ENCODE measurements at places on chromosomes 5 and 9.

DNA sequence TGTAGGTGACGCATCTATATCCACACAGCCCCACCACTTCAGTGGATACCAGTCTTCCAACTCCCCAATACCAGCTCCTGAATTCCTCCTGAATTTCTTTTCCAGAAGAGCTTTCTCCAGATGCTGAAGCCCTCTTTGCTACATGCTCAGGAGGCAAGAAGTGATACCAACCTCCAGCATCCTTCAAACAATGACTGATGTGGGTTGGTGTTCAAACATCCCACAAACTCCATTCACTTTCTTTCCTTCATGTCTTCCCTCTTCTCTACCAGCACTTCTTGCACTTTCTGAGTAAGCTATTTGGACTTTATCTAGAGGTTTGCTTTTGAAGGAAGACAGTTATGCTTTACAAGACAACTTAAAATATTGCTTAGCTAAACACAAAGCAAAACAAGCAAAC, 179.9 kb upstream of the RORB start:
- no peak for DNase-seq

- DNase-seq: peak; percentile 67
These were observed 321.6 kb downstream of the CEMIP2 start for GRCh38 chr9:71446473-71447411.

DNA sequence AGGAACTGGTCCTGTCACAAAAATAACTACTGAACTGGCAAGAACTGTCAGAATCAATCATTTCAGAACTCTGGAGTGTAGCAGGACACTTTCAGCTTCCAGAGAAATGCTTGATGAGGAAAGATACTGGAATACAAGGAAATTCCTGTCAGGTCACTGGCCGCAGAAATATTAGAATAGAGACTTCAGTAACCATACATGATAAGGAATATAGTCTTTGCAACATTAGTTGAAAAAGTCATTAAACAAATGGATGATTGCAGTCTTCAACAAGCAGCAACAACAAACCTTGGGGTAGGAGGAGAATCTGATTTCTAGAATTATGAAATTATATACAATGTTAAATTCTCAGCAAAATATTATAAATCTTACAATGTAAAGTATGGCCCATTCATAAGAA, 88.2 kb downstream of the CCDC192 start:
- no peak for DNase-seq

DNA sequence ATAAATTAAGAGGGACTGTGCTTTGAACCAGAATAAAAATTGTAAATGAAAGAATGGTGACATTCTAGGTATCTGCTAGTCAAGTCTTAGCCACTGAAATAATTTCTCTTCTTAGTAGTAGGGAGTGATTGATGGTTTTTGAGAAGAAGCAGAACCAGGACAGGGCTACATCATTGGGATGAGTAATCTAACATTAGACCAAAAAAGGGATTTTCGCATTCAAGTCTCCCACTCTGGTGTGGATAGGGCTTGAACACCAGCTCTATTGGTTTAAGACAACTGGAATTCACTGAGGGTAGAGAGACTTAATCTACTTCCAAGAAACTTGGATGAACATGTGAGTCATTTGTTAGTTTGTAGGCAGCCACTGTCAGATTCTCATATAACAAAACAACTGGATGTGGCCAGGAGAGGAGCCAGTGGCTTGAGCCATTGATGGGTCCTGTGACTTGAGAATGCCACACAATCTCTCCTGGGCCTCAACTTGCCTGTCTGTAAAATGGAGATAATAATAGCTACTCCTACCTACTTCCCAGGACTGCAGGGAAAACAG, 16.6 kb downstream of the FAT2 start:
- no peak for DNase-seq

DNA sequence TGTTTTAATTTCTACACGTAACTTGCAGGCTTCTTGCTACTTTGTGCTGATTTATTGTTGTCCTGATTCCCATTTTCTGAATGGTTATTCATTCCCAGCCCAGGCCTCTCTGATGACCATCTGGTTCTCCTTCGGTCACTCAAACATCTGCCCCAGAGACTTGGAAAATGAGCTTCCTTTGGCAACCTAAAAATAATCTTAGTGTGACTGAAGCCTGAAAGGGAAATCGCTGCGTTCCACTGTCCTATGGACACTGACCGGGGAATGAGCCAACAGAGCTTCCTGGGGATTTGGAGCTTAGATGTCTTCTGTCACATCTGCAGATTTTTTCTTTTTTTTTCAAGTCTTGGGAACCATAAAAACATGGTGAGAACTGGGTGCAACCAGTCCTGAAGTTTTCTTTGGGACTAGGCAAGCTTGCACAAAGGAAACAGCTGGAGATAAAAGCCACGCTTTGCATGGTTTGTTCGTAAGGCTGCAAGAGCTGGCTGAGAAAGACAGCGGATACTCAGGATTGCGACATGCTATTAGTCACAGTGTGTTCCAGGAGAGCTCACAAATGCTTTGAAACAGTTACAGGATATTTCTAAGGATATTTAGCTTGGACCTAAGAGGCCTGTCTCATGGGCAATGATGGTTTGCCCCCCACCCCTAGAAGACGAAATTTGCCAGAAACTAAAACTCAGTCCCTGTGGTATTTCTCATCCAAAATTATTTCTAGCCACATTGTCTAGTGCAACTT, 146.2 kb downstream of the GOLPH3 start:
- no peak for DNase-seq

DNA sequence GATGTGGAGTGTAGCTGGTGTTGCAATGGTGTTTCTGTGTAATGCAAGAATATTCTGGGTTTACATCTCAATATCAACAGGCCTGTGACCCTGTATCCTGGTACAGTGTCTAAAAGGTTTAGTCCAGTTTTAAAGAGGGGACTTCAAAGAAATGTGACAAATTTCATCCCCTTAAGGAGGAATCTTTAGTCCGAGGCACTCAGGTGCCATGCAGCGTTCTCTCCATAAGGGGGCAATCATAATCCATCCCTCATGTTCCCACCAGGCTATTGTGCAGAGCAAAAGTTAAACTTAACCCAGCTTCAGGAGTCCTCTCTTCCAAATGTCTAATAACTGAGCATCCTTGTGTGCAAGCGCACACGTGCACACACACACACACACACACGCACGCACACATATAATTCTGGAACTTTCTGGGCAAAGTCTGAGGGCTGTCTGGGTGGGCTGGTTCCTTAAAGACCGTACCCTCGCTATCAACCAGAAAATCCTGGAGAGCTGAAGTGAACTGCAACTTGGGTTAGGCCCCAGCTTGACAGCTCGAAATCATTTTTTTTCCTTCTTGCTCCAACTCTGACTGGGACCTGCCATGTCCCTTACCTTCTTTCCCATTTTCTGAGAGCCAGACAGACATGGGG, 46.0 kb downstream of the CRB2 start:
- no peak for DNase-seq

- DNase-seq: no peak
These were observed 82.6 kb downstream of the MYO10 start for GRCh38 chr5:16853518-16853917.

DNA sequence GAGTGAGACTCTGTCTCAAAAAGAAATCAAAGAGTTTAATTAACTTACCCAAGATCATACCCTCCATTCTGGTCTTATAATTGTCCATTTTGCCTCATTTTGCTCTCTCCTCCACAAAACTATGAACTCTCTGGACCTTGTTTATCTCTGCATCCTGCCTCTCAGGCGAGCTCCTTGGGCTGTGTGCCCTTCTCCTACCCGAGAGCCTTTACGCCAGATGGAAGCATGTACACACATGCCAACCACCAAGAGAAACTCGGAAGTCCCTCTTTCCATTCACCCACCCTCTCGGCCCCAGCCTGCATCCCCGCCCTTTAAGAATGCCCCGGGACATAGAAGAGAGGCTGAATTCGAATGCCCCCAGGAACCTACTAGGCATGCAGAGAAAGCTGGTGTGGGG, 25.9 kb downstream of the CPLX2 start:
- no peak for DNase-seq

DNA sequence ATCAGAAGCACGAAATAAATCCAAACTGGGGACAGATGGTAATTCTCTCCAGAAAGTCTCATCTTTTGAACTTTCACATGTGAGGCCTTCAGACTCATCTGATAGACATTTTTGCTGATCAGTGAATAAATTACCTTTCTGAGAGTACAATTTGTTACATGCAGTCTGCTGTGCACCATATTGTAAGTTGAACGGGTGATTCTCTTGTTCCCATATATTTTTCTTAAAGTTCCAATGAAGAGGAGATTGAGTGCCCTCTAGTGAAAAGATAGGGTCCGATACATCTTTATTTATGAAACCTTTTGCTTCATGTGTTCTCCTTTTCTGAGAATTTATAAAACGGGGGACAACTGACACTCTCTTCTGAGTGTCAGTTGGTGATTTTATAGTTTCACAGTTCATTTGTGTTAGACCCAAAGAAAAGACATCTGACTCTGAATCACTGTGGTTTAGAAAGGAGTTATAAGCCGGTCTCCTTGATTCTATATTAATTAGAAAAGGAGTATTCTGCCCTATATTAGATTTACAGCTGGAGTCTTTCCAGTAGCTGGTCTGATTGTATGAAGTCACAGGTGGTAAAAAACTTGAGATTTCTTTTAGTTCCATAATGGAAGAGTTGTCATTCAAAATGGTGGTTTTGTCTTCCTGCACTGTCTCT, 30.4 kb downstream of the GNG10 start:
- DNase-seq: no peak

GRCh38 chr5:178404987-178405386, 172.4 kb upstream of the PHYKPL start:
- DNase-seq: no peak

GRCh38 chr5:130290219-130290618, 386.0 kb downstream of the CHSY3 start:
- no peak for DNase-seq

DNA sequence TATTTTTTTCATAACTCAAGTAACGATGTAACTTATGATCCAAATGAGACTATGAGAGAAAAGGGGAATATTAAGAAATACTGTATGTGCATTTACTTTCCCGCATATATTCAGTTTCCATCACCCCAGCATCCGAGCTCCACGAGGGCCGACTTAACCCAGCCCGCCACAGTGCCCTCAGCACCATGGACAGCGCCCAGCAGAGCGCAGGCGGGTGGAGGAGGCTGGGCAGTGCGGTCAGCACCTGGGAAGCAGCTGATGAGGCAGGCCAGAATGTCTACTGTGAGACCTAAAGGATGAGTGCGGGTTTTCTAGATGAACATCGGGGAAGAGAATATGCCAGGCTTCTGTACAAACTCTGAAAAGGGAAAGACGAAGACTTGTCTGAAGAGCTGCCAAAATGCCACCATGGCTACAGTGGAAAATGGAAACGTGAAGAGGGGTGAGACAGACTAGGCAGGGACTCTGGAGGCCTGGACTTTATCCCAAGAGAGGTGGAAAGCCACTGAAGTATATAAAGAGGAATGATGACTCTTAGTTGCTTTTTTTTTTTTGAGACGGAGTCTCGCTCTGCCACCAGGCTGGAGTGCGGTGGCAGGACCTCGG, 34.5 kb upstream of the MED27 start:
- peak; percentile 83 for DNase-seq

GRCh38 chr5:55920784-55921183, 69.6 kb downstream of the IL31RA start:
- no peak for DNase-seq

DNA sequence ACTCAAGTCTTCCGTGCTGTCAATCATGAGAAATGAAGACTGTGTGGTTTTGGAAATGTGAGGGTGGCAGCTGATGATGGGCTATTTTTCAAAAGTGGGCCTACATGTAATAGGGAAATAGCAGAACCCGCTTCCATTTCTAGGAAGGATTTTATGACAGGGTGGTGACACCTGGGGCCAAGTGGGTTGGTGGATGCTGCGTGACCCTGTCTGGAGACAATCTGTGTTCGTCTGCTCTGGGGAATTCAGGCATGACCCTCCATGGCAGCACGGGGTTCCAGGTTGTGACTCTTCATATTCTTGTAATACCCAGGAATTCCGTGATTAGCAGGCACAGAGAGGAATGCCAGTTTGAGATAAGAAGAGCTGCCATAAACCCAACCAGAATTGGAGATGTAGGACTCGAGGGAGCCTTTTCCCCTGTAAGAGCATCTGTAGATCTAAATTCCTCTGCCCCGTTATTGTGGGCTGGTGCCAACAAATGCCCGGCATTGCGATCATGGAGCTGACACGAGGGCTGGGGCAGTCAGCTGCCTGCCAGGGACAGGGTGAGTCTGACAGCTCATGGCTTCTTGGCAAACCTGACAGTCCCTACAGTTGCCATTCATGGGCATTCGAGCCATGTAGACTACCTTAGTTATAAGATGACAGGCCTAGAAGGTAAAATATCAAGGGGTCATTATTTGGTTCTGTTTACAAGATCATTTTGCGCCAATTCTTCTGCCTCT, 279.7 kb downstream of the GADD45G start:
- DNase-seq: no peak

- no peak for DNase-seq
These were observed 20.4 kb upstream of the MED10 start for GRCh38 chr5:6398570-6399230.

DNA sequence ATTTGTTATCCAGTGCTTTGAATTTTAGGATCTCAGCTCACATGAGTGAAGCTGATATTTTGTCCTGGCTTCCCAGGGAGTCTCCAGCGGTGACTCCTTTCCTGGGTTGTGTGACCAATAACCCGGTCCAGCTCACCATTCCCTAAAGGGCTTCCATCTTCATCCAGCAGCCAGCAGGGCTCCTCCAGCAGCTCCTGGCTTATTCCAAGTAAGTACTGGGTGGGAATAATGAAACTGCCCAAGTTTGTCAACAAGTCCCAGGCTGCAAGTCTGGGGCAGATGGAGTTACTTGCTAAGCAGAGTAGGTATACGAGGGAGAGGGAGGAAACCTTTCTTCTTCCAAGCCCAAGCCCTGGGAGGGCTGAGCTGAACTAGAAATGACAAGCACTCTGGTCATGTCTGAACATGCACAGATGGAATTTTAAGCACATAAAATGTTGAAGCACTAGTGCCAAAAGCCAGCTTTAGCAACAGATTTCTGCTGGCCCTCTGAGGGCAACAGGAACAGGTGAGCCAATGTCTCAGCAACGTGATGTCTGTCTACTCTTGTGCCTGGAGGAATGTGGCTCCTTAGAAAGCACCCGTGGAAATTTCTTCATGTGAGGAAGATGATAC, 153.7 kb upstream of the DAPK1 start:
- DNase-seq: no peak

DNA sequence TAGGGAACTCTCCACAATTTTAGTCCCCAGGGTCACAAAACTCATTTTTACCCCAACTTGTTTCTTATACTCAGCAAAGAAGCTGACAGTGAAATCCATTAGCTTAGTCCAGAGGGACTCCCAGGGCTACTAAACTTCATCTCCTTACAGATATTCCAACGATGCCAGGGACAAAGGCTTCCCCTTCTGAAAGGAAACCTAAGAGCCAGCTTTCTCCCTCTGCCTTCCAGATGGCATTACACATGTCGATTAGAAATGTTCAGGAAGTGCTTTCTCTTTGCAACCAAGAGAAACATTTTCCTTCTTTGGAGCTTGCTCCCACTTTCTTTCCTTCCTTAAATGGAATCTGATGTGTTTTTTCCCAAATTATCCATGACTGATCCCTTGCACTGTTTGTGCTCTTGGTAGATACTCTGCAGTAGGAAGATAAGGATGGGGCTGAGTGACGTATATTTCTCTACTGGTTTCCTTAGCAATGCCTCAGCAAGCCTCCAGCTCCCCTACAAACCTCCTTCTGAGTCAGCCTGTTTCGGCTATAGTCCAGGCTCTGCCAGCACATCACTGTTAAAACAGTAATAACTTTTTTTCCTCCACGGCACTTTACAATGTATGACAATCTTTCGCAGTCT, 43.0 kb upstream of the HTR4 start:
- no peak for DNase-seq
